ENCODE measurements at places on chromosomes 13 and 19. TPM values are rescaled to one million over a fixed set of nuclear protein-coding genes. Genes with fewer than 3 reads are reported as not detected.

The GRIN2D gene
- polyA plus RNA-seq = 1.4 TPM

The ATP7B gene
- 47.9 TPM for polyA plus RNA-seq

The ZNF112 gene
- polyA plus RNA-seq = 4.0 TPM

The ZNF420 gene
- 17.6 TPM for polyA plus RNA-seq

The ZNF45 gene
- 9.4 TPM for polyA plus RNA-seq

The LRRC63 gene
- polyA plus RNA-seq = 7.0 TPM

The ZNF208 gene
- polyA plus RNA-seq = 11.8 TPM

The CATSPERD gene
- polyA plus RNA-seq = 31.3 TPM

The EDNRB gene
- 3.5 TPM for polyA plus RNA-seq

The CEACAM21 gene
- 3.6 TPM for polyA plus RNA-seq

- no peak for DNase-seq
These were observed 92.6 kb upstream of the PEG3 start for GRCh38 chr19:56933014-56933705.

GRCh38 chr13:42986176-42986574, 5.9 kb downstream of the EPSTI1 start:
- DNase-seq = no peak

DNA sequence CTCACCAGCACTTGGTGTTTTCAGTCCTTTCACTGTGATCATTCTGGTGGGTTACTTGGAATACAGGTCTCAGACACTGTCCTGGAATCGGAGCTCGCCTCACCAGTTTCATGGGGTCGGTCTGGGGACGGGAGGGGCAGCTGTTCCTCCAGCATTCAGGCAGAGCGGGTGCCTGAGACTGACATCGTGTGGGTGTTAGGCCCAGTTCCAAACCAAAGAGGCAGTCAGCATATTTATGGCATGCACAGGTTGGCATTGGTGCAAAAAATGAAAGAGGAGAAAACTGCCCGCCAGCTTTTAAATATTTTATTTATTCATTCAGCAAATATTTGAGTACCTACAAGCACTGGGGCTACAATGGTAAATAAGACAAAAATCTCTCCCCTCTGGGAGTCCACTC, 20.1 kb downstream of the PLEKHF1 start:
- no peak for DNase-seq

- no peak for DNase-seq
These were observed 6.5 kb downstream of the SIGLEC7 start for GRCh38 chr19:51148580-51148979.

- DNase-seq = no peak
These were observed 24.7 kb downstream of the CILP2 start for GRCh38 chr19:19562665-19563347.

DNA sequence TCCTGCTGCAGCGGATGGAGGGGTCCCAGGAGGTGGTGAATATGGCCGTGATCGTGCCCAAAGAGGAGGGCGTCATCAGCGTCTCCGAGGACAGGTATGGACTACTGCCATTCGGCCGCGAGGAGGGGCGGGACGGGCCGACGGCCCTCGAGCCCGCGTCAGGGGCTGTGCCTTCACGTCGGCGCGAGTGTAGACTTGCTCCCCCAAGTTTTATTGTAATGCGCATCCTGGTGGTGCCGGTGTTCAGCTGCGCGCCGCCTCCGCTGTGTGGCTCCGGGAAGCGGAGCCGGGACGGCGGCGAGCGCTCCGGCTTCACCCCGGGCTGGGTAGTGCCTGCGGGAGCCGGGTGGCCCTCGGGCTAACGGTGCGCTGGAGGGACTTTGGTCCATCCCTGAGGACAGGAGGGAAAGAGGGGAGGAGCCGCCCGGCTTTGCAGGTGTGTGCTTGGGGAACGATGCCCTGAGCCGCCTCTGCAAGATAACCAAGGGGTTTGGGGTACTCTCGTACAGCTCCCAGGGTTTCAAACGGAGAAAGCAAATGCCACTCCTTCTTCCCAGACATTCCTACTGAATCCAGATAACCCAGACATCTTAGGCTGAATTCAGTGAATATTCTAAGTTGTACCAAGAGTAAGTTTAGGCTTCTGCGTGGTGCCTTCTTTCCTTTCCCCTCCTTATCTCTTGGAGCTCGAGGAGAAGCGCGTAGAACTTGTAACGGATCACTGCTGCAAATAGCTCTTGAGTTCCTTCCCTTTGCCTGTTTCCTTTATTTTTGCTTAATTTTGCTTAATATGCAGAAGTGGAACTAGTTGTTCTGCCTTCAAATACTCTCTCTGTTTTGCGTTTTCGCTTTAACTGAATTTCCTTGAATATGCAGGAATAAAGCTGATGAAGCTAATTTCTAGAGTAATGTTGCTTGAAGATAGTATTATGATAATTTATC, 740 bp downstream of the WDFY2 start:
- peak; percentile 40 for DNase-seq

- DNase-seq = no peak
These were observed 83.8 kb downstream of the MBD3L1 start for GRCh38 chr19:8915997-8916396.

DNA sequence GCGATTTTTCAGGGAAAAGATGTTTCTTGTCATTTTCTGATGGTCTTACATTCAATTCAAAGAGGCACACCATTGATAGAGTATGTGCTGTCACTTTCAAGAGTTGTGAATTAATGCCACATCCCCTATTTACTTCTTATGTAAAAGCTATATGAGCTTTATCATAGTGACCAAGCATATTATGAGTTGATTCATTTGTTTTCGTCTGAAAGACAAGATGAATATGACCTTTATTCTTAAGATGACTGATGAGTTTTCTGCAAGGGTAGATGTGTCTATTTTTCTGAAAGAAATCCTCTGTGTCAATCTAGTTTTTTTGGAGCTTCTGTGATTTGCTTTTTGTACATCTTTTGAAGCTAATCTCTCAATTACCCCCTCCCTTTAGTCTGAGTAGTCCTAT, 676.3 kb upstream of the ARGLU1 start:
- no peak for DNase-seq

DNA sequence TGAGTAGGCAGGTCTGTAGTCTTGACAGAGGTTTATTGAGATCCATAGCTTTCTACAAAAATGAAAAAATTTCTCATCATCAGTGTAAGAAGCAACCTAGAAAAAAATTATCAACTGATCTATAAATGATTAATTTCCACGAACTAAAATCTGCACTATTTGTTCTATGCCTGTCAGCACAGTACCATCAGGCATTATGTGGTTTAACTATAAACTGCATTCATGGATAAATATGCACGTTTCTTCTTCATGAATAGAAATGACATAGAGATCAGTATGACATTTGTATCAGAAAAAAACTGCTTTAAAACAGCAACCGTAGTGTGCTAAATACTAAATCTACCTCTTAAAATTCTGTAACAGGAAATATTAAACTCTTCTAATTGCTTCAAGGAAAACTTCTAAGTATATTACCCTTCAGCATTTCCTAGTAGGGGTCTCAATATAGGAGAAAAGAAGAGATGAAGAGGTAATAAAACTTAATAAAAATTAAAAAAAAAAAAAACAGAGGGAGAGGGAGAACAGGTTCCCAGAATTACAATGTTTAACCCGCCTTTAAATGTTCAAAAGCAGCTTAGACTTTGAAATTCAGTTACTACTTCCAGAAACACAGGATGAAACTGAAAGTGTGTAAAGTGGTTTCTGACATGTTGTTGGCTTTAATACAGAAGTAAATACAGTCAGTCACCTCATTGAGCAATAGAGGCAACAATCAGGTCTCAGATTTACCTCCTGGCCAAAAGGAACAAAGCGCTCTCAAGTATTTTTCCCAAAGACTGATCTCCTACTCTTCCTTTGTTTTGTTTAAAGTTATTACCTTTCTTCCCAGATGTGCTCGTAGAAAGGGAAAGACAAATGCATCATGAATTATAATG, 144.4 kb downstream of the DIAPH3 start:
- DNase-seq = no peak

GRCh38 chr13:114230117-114230516, 4.6 kb upstream of the CDC16 start:
- DNase-seq = no peak

GRCh38 chr19:5166262-5166661, 174.3 kb downstream of the PTPRS start:
- DNase-seq = no peak

GRCh38 chr19:19540715-19541515, 2.9 kb downstream of the CILP2 start:
- DNase-seq = peak; percentile 69

- DNase-seq = no peak
These were observed 32.5 kb upstream of the KATNAL1 start for GRCh38 chr13:30339738-30340330.

DNA sequence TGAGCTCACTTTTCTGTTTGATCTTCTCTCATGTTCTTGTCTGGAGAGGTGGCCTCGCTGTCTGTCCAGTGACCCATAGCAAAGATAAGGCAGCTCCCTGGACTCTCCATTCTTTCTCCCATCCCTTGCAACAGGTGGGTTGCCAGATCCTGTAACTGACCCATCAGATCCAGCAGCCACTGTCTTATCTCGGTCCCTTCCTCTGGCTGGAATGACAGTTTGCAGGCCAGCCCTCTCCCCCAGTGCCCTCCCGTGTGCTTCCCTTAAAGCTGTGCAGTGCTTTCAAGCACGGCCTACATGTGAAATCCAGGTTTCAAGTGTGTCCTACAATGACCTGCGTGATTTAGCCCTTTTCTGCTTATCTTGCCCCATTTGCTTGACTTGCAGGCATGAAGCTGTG, 3.7 kb downstream of the GTF3A start:
- DNase-seq = no peak

DNA sequence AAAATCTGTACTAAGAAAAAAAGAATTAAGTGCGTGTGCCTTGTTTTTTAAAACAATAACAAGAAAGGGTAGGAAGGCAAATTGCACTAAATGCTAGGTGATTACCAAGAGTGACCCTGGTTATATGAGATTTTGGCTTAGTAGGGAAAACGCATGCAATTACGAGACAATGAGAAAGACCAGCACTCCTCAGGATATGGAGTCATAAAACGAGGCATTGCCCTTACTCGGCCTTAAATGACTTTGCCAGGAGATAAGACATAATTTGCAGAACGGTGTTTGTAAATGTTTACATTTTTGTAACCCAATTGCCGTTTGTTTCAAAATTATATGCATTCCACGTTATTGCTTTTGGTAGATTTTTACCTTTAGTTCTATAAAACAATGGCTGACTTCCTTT, 179.8 kb downstream of the RBM26 start:
- no peak for DNase-seq

- DNase-seq = no peak
These were observed 1.3 kb upstream of the SPIB start for GRCh38 chr19:50417111-50418081.

DNA sequence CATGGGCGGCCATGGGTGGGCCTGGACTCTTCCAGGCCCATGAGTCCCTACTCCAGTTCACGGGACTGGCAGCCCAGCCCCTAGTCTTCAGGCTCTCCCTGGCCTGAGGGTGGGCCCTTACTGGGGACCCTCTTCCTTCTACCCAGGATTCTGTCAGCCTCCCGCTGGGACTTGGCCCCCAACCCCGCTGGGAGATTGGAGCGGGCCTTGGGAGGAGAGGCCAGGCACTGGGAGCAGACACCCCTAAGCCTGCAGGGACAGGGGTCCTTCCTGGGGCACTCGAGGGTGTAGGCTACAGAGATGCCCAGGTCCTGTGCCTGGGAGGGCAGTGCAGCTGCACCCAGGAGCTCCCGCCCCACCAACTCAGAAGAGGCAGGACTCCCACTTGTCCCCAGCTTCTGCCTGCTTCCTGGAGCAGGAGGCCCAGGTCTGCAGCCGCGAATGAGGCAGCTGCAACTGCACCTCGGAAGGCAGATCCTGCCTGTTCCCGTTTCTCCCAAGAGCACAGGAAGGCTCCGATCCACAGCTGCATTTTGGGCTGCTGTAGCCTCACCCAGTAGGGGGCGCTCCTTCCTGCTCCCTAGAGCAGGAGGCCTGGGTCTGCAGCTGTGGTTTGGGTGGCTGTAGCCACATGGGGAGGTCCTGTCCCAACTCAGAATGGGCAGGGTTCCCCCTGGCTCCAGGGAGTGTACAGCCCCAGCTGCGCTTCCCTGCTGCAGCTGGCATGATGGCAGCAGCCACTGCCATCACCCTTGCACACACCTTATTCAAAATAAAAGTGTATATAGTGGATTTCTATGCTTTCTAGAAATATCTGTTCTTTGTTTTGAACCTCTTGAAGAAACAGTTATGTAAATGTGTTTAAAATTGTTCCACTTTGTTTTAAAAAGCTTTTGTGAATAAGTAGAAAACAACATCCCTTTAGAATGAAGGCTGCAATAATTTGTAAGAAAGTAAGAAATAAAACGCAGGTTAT, 46.8 kb downstream of the TEX26 start:
- DNase-seq = peak; percentile 63

DNA sequence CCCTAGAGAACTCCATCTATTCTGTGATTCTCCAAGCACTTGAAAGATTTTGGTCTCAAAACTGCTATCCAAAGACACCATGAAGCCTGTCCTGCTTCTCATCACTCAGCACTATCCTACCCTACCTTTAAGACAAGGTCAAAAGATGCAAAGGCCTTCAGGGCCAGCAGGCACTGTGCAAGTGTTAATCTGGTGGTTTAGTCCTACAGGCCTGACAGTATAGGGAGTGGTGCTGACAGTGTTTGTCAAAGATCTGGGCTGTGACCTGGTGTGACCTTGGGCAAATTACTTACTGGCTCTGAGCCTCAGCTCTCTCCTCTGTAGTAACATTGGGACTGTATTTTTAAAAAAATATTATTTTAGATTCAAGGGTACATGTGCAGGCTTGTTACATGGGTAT, 28.0 kb downstream of the SIAH3 start:
- no peak for DNase-seq

GRCh38 chr13:47865883-47866282, 135.2 kb downstream of the SUCLA2 start:
- no peak for DNase-seq

- no peak for DNase-seq
These were observed 15.8 kb downstream of the GPR180 start for GRCh38 chr13:94617389-94618000.

DNA sequence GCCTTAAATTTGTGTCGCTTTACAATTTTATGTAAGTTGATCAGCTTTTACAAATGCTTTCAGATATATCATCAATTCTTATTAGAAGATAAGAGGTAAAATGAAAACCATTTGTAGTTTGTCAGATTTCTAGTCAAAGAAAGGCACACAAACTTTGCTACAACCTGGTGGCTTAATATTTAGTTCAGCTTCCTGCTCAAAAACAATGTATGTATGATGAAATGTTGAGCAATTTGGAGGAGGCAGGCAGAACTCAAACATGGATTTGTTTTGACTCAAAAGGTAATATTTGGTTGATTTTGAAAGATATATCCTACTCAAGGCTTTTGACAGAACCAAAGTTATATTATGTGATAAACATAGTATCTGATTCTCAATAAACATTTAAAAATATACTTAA, 24.2 kb downstream of the NEK5 start:
- DNase-seq = no peak

GRCh38 chr13:76890021-76890420, 3.8 kb upstream of the KCTD12 start:
- DNase-seq = no peak

DNA sequence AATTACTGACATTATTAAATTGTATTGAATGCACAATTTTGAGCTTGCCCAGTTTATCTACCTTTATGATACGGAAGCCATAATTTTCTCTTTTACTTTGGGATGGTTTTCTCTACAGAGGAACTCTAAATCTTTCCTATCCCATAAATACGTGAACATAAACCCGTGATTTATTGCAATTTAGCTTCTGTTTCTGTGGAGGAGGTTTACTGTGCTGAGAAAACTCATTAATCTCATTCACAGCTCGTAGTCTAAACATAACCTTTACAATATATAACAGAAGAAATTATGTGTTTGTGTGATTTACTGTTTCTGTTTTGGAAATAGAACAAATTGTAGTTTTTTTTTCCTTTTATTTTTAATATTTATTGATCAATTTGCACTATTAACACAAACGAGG, 207.1 kb upstream of the PCDH9 start:
- no peak for DNase-seq

- no peak for DNase-seq
These were observed 228.4 kb downstream of the ENOX1 start for GRCh38 chr13:43558326-43558725.
